Aorta (tissue), 5 donors: ENCODE measurements at places on chromosomes 6 and 20. TPM values are rescaled to one million over a fixed set of nuclear protein-coding genes. Genes with fewer than 3 reads are reported as not detected.

GRCh38 chr6:37103169-37104039, 66.5 kb upstream of the PIM1 start:
- peak; percentile 71 for DNase-seq

- DNase-seq: no peak
Observed at GRCh38 chr6:144895313-144896278, 610.5 kb downstream of the UTRN start.

GRCh38 chr20:22862671-22863230, 172.4 kb upstream of the SSTR4 start:
- DNase-seq: no peak

DNA sequence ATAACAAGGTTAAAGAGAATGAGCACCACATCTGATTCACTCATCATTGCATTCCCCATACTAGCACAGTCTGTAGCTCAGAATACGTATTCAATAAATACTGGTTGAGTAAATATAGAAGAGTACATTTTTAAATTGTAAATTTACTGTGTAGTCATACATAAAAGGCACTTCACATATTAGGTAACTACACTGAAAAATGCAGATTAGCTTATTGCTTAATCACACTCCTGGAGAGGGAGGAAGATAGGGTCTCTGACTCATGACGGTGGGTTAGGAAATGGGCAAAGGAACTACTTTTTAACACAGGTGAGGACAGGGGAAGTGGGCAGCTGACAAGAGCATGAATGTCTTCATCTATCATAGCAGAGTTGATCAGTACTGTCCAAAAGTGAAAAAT, 133.2 kb downstream of the TBC1D32 start:
- DNase-seq: no peak

DNA sequence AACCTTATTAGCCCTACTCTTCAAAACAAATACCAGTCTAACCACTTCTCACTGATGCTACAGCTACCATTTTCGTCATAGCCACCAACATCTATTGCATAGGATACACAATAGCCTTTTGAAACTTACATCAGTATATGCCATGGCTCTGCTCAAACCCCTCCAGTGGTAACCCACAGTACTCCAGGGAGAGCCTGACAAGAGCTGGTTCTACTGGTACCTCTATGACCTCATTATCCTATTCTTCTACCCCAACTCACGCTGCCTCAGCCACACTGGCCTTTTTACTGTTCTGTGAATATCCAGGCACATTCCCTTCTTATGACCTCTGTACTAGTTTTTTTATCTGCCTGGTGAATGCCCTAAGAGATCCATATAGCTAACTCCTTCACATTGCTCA, 157.6 kb downstream of the ARHGAP18 start:
- DNase-seq: no peak

DNA sequence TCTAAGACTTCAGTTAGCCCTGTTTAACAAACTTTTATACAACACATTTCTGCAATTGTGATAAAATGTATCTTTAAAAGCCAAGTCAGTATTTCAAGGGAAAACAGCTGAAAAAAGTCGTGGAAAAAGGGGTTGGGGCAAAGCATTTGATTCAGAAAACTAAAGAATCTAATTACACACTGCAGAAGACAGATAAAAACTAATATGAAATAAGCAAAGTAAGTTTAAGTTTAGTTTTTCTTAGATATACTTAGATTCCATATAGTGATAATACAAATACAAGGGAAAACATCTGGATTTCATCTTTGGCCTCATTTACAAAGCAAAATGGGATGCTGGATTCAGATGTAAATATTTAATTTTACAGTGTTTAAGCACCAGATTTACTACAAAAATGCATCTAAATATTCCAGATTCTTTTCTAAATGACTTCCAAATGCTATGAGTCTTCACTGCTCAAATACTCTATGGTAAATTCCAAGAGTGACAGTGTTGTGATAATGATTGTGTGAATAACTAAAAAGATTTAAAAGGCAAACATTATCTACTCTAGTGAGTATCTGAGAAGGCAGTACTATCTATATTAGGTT, 1.5 kb upstream of the ADNP start:
- no peak for DNase-seq

DNA sequence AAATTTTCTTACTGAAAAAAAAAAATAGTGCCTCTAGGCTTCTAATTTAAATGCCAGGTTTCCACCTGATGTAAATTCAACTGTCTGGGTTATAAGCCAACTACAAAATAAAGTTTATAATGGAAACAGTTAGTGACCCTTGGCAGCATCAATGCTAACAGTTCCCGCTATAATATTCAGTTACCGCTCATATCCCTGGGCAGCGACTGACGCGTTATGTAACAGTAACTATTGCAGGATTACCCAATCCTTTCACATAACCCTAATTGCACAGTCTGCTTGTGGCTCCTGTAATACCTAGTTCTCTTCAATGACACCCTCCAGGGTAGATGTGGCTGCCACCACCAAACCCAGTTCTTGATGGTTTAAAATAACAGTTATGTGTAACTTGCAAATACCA, 208.6 kb downstream of the MOXD1 start:
- no peak for DNase-seq

GRCh38 chr20:37359331-37359730, 13.4 kb downstream of the SRC start:
- peak; percentile 41 for DNase-seq

DNA sequence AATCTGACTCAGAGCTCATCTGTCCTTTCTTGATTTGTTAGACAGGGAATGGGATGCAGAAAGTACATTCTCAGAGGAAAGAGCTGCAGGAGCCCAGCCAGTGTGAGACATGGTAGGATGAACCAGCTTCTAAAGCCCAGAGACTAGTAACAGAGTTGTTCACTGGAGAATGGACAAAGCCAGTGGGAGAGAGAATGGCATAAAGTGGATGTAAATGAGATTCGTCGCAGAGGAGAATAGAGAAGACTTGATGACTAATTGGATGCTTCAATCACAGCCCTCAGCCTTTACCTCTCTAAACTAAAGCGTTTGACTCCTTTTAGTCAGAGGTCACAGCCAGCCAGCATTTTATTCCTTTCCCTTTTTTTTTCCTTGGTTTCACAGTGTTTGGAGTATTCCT, 25.5 kb upstream of the L3MBTL3 start:
- no peak for DNase-seq

- DNase-seq: no peak
Observed at GRCh38 chr20:8829256-8829655, 239.6 kb upstream of the PLCB4 start.

DNA sequence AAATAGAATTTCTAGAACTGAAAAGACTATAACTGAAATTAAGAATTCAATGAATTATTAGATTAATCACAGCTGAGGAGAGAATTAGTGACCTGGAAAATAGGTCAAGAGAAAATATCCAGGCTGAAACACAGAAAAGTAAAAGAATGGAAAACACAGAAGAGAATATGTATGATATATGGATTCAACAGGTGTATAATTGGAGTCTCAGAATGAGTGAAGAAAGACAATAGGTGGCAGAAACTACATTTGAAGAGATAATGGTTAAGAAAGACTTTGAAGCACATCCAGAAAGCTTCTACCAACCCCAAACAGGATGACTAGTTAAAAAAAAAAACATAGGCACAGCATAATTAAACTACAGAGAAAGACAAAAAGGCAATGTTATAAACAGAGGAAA, 196.2 kb upstream of the ASCC3 start:
- no peak for DNase-seq

DNA sequence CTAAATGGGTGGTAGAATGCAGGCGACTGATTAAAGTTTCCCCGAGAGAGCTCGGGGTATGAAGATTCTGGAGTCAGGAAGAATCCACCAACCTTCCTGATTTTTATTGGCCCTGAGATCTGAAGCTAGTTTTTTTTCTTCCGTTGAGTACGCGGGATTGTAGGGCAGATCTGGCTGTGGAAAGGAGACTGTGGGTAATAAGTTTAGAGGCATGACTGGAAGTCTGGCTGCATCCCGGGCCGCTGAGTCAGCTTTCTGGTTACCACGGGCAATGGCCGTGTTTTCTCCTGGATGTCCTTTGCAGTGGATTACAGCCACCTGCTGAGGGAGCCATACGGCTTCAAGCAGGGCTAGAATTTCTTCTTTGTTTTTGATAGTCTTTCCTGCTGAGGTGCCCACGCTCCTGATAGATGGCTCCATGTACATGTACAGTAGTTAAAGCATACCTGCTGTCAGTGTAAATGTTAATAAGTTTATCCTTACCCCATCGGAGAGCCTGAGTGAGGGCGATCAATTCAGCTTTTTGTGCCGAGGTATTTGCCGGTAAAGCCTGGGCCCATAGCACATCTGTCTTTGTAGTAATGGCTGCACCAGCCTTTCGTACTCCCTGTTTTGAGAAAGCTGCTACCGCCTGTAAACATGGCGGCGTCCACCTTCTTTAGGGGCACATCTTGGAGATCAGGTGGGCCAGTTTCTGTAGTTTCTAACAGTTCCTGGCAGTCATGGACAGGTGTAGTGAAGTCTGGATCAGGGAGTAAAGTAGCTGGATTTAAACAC, 154.0 kb downstream of the TRIM27 start:
- no peak for DNase-seq

GRCh38 chr20:58025233-58025632, 203.2 kb downstream of the ANKRD60 start:
- DNase-seq: no peak

GRCh38 chr6:47086051-47086770, 44.1 kb upstream of the ADGRF1 start:
- no peak for DNase-seq

- DNase-seq: no peak
Observed at GRCh38 chr6:40819182-40819834, 219.7 kb downstream of the UNC5CL start.

- no peak for DNase-seq
Observed at GRCh38 chr6:65117817-65118409, 589.1 kb downstream of the EYS start.

DNA sequence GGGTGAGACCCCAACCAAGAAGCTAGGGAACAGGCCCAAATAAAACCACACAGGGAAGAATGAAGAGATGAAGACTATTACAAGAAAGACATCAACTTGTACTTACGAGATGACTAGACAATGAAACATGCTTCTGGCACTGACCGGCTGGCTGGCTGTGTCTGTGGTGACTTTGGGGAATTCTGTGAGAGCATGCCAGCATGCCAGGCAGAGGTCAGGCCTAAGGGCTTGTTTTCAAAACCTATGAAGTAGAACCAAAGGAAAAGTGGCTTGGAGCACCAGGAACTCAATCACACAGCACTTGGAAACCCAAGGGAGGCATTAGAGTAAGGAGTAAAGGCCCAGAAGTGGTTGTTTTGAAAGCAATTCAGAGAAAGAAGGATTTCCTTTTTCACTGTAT, 28.4 kb upstream of the GSTA3 start:
- DNase-seq: no peak

- no peak for DNase-seq
Observed at GRCh38 chr6:55678330-55679224, 99.6 kb upstream of the HMGCLL1 start.

DNA sequence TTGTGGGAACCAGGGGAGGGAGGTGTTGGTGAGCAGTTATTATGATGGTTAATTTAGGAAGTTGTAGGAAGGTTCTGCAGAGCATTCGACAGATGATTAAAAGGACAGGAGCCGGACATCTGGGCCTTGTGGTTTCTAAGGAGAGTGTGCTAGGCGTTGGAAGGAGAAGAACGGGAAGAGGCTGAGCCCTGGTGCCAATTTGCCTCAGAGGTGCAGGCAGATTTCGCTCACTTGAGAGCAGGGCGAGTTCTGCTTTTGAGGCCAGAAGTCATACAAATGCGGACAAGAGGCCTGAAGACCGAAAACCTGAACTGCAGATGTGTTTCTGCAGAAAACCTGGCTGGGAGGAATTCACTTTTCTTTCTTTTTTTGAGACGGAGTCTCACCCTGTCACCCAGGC, 30.5 kb upstream of the RPS6KA2 start:
- no peak for DNase-seq

- DNase-seq: no peak
Observed at GRCh38 chr6:137746264-137746663, 120.8 kb upstream of the TNFAIP3 start.

- peak; percentile 14 for DNase-seq
Observed at GRCh38 chr6:168615837-168616236, 174.9 kb downstream of the SMOC2 start.

DNA sequence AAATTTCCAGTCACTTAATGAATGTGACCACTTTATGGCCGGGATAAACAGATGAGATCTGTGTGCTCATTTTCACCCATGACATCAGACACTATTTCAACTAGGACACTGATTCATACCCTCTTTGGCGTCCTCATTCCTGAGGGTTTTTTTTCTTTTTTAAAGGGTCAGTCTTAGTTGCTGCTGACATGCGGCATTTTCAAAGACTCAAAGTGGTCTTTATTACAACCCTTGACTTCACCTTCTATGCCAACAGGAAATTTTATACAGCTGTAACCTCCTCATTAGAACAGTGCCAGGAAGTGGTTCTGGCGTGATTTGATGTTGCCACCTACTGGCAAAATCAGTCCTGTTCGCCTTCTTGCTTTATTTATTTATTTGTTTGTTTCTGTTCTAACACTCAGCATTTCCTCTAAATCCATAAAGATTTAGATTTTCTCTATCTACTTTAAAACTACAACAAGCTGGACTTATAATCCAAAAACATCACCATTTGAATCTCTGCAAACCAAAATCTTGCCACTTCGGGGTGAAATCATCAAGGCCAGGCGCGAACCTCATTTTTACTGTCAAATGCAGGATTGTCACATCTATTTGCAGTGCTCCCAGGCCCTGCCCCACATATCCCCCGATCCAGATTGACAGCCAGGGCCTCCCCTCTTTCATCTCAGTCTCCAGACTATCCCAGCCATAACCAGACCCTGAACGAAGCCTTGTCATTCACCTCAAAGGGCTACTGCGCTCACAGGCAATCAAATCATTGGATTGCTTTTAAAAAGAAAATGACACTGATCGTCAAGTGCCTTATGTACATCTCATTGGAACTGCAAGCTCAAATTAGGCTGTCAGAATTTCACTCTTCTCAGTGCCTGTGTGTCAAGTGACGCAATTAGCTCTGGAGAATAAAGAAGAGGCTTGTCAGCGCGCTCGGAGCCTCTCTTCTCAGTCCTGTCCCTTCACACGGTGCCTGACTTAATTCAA, 77.5 kb downstream of the C6orf118 start:
- DNase-seq: no peak

DNA sequence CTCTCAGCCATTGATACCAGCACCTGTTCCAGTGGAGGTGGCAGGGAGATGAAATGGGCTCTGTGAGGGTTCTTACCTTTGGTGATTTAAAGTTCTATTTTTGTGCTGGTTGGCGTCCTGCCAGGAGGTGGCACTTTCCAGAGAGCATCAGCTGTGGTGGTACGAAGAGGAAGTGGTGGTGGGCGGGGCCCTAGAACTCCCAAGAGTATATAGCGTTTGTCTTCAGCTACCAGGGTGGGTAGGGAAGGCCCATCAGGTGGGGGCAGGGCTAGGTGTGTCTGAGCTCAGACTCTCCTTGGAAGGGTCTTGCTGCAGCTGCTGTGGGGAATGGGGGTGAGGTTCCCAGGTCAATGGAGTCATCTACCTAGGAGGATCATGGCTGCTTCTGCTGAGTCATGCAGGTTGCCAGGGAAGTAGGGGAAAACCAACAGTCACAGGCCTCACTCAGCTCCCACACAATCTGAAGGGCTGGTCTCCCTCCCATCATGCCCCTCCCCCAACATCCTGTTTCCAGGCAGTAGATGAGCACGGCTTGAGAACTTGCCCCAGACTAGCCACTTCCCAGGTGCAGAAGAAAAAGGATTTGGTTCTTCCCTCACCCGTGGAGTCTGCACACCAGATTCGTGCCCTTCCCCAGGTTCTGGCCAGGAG, 46.6 kb downstream of the MOXD1 start:
- no peak for DNase-seq

TFAP2D gene
- not detected for total RNA-seq

HDAC2 gene
- total RNA-seq: 57.1 TPM

EHMT2 gene
- total RNA-seq: 23.6 TPM

HTR1B gene
- 6.6 TPM for total RNA-seq
